ENCODE measurements at places on chromosomes 16 and 17.

- no peak for DNase-seq
Measured at GRCh38 chr17:46135126-46135812, 58.0 kb downstream of the KANSL1 start.

- no peak for DNase-seq
Measured at GRCh38 chr16:52529226-52529625, 17.7 kb downstream of the TOX3 start.

- DNase-seq, result peak; percentile 24
Measured at GRCh38 chr16:80924372-80924978, 82.2 kb downstream of the CMC2 start.

- DNase-seq, result no peak
Measured at GRCh38 chr16:55912022-55912421, 36.8 kb upstream of the CES5A start.

DNA sequence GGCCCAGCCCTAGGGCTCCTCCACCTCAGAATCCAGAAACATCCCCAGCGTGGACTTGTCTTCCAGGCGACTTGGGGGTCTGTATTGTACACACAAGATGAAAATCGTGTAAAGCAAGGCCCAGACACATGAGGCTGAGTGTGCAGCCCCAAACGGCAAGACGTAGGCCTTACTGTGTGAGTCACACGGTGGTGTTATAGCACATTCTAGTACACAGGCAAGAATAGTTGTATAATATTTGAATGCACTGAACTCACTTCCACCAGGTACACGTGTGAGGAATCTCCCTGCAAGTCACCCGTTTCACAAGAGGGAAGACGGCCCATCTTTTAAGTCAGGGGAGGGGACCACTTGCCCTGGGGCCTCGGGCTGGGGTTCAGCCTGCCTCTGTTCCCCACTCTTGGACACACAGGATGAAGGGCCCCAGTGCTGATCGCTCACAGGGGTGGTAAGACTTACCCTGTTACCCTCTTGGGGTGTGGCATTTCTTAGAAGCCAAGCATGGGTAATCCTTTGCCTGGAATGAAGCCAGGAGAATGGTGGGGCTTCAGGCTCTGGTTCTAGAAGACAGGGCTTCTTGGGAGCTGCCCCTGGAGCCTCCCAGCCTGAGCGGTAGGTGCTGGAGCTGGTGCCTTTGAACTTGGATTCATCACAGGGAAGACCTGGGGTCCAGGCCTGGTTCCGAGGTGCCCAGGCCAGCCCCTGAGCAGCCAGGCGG, 71.3 kb downstream of the SREBF1 start:
- no peak for DNase-seq

- DNase-seq, result peak; percentile 82
Measured at GRCh38 chr17:42659079-42659931, at the start of gene TUBG2. TSS of gene TUBG2 (plus strand) at chr17:42659284. CDS start at chr17:42659504, 220 bp downstream.
